PC-3 (cell line): ENCODE measurements at places on chromosomes 4 and X.
A peak's percentile ranks its signal among the peaks of the same experiment; 100 is the strongest.

- no peak for DNase-seq
Measured at GRCh38 chr4:16269240-16269639, 43.0 kb upstream of the TAPT1 start.

DNA sequence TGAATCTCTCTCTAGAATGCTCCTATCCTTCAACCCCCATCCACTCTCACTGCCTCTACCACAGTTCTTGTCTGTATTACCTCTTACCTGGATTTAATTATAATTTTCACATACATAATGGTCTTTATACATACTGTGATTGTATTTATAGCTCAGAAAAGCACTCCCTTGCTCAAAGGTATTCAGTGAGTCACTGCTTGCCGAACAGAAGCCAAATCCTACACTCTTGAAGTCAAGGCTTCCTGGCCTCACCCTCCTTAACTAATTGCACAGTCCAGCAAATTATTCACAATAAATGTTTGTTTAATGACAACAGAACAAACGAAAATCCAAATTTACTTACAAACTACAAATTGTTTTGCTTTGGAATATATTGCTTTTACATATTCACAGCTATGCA, 159.5 kb downstream of the KLHL13 start:
- DNase-seq, result peak; percentile 47

DNA sequence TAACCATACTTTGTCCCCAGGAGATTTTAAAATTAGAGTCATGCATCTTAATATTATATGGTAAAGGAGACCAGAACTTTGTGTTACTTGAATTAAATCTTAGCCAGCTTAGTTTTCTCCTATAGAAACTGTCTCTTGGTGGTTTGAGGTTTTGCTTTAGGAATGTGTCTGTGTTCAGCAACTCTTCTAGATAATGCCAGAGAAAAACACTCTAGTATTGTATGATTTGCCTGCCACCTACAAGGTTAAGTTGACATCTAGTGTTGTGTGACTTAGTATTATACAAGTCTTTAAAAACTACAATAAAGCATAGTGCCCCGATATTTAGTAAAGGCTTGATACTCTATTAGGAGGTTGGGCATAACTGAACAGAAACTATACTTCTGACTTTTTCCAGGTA, 2.1 kb downstream of the UGT8 start:
- no peak for DNase-seq

DNA sequence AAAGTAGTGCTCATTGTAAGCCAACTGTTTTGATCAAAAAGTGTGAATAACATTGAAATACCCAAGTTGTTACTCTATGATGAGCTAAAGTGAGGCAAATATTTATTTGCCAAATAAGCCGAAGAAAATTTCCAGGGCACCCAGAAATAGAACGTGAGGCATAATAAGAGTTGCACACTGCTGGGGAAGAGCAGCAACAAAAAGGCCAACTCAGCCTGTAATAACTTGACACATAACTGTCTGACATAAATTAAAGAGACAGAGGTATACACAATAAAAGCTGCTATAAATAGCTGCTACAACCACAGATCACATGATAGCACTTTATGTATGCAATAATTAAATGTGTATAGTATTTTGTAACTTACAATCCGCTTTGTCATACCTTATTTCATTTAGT, 2.0 kb upstream of the ABCB7 start:
- no peak for DNase-seq

DNA sequence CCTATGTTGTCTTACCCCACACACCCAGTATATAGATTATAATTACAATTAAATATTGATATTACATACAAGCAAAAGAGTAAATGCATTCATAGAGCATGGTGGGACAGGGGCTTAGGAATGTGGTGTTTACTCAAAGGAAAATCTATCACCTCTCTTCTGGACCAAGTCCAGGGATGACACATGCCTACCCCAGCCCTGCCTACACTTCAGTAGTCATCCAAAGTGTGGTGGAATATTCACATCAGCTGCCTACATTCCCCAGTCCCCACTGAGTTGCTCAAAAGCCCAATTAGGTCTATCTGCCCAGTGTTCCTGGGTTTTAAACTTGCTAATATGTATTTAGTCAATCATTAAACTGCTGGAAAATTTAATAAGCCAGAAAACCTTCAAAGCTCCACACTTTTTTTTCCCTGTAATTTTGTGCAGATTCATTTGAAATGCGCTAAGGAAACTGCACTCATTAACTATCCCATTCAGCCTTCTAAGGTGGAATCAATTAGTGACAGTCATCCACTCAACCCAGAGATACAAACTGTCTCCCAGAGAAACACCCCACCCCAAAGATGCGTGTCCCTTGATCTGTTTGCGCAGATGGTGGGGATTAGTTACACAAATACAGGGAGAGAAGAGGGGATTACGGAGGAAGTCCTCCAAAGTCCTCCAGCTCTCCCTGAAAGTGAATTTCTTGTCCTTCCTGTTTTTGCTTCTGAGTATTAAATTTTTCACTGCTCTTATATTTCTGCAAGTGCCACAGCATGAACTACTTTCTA, 91.7 kb upstream of the KDR start:
- DNase-seq, result peak; percentile 33

DNA sequence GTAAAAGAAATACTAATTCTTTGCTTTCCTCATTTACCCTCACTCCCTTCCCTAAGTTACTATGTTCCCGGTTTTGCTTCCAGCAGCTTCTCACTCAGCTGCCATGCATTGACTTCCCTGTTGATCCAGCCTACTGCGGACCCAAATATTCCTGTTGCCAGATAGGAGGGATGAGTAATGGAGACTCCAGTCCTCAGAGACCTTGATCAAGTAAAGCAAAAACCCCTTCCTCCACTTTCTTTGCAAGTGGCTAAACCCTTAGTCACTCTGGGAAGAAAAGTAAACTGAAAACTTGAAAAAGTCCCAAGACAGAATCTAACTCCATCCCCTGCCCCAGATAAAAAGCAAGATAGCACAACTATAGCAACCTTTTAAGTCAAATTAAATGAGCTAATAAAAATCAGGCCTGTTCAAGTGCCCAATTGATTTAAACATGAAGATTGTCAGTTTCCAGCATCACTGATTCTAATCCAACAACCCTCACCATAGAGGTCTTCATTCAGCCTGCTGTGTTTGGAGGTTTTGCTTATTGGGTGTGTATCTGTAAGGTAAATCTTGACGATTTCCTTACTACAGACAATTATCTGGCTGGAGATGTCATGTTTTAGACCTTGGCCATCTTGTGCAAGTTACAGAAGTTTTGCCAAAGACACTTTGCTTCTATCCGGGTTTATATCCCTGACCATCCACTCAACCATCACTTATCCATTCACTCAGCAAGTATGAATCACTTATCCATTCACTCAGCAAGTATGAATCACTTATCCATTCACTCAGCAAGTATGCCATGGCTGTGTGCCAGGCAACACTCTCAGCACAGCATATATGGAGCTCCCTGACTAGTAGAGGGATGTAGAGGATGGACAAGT, 17.6 kb downstream of the FGFBP1 start:
- peak; percentile 93 for DNase-seq

GRCh38 chr4:178470996-178471784, 1029.0 kb upstream of the AGA start:
- no peak for DNase-seq

DNA sequence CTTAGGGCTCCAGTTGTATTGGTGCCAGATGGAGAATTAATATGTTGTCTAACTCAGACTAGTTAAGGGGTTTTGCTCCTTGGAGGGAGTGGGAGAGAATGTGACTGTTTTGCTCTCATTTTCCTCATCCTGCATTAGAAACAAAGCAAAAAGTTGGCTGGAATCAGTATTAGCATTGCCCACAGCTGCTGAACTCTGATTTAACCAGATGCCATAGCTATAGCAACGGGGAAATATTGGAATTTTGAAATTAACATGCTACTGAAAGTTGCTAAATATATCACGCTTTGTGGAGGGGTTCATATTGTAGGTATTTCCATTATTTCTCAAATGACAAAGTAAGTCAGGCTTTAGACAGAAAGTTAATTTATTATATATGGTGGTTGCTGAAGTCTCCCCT, 66.7 kb upstream of the EOLA2 start:
- no peak for DNase-seq
